ENCODE measurements at places on chromosomes 12 and 14.

GRCh38 chr12:24997496-24997895, 48.6 kb upstream of the BCAT1 start:
- DNase-seq = no peak

GRCh38 chr14:50647282-50647681, 20.8 kb downstream of the SAV1 start:
- no peak for DNase-seq

DNA sequence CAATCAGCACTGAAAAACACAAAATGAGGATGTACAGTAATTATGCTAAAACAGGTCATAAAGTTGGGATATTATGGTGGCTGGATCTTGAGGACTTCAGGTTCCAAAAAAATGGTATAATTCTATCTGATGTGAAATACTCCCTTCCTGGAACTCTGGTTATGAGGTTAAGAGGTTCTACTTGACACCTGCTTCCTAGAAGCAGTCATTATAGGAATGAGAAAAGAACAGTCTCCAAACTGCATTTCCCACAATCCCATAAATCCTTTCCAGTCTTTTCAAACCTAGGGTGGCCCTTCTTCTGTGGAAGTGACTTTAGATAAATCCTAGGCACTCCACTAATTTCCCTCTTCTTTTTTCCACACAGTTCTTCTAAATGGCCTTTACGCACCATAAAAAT, 63.7 kb upstream of the OR10AD1 start:
- DNase-seq = no peak

- DNase-seq = no peak
Measured at GRCh38 chr12:47068539-47068938, 10.9 kb upstream of the PCED1B start.

- DNase-seq = peak; percentile 17
Measured at GRCh38 chr12:69000540-69001243, 67.7 kb upstream of the CPM start.

GRCh38 chr12:122362755-122363154, 59.7 kb downstream of the CLIP1 start:
- DNase-seq = peak; percentile 17

GRCh38 chr12:72957454-72957853, 685.3 kb downstream of the TRHDE start:
- DNase-seq = no peak

- peak; percentile 43 for DNase-seq
Measured at GRCh38 chr12:56020423-56021184, at the start of gene IKZF4. Gene IKZF4 (plus strand): TSS chr12:56021043. CDS start chr12:56021494, 451 bp downstream.

- no peak for DNase-seq
Measured at GRCh38 chr12:7934889-7935492, 996 bp downstream of the SLC2A3 start.

- DNase-seq = no peak
Measured at GRCh38 chr12:1436015-1436414, 158.4 kb downstream of the FBXL14 start.

DNA sequence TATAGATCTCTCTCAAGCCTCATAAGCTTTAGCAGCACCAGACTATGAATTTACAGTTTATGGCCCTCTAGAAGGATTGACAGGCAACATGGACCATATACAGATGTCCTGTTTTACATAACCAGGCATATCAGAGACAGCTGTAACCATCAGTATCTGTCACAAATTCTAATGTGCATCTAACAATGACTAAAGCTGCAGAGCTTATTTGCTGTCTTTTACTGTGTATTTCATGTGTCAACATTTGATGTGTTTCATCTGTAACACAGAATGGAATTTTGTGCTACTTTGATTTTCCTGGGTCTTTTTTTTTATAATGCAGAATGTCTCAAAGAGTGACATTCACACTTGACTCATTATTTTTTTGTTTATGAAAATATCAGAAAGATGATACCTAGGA, 348.3 kb downstream of the SLC16A7 start:
- no peak for DNase-seq

DNA sequence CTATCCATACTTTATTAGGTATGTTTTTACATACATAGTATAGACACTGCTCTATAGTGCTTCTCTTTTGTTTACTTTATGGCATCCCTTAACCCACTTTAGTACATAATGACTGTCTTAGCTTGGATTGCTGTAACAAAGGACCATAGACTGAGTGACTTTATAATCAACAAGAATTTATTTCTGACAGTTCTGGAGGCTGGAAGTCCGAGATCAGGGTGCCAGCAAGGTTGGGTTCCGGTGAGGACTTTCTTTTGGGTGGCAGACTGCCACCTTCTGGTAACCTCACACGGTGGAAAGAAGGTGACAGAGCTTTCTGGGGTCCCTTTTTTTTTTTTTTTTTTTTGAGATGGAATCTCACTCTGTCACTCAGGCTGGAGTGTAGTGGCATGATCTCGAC, 48.6 kb upstream of the PPM1H start:
- no peak for DNase-seq

DNA sequence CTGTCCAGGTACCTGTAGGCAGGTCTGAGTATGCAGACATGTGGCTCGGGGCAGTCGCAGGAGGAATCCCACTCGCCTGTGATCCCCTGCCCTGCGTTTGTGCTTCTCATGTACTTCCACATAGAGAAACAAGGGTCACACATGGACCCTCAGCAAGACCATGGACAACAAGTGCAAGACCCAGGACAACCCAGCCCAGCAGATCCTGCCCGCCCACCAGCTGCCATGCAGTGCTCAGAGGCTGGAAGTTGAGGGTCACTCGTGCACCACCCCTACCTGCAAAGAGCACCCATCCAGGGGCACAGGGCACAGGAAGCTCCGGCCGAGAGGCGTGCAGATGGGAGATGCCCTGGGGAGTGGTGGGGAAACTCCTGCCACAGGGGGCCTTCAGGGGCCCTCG, 67.5 kb upstream of the C14orf180 start:
- no peak for DNase-seq

- no peak for DNase-seq
Measured at GRCh38 chr12:91264178-91264577, 81.6 kb upstream of the DCN start.

DNA sequence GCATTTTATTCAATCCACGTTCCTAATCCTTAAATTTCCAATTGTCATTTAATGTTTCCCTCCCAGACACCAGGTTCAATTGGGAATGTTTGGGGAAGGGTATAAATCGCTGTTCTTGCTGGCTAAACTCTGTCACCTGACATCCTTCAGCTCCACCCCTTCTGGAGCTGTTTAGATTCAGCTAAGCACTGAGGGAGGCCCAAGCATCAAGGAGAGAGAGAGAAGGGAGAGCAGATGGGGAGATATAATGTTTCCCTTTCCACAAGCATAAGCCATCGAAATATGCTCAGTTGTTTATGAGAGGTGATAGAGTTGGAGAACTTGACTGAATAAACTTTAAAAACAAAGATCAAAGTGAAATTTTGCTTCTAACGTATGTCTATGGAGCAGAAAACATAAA, 1.8 kb downstream of the ABCC9 start:
- DNase-seq = no peak

GRCh38 chr12:46450279-46450748, 77.7 kb upstream of the SLC38A2 start:
- no peak for DNase-seq

- DNase-seq = no peak
Measured at GRCh38 chr14:56087671-56088471, 30.3 kb upstream of the PELI2 start.

- no peak for DNase-seq
Measured at GRCh38 chr12:41866878-41867430, 277.7 kb downstream of the GXYLT1 start.

GRCh38 chr12:130686511-130686991, 29.5 kb downstream of the RIMBP2 start:
- no peak for DNase-seq

DNA sequence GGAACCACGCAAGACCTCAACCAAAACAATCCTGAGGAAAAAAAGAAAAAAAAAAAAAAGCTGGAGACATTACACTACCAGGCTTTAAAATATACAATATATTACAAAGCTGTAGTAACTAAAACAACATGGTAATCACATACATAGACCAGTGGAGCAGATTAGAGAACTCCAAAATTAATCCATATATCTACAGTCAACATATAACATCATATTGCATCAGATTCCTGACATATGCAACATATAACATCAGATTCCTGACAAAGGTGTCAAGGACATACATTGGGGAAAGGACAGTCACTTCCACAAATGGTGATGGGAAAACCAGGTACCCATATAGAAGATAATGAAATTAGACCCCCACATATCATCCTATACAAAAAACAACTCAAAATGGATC, 145.8 kb downstream of the BTG1 start:
- no peak for DNase-seq

- DNase-seq = no peak
Measured at GRCh38 chr12:112418273-112418607, 507 bp upstream of the PTPN11 start.

- DNase-seq = peak; percentile 63
Measured at GRCh38 chr14:99531251-99532096, 50.3 kb downstream of the CCNK start.

DNA sequence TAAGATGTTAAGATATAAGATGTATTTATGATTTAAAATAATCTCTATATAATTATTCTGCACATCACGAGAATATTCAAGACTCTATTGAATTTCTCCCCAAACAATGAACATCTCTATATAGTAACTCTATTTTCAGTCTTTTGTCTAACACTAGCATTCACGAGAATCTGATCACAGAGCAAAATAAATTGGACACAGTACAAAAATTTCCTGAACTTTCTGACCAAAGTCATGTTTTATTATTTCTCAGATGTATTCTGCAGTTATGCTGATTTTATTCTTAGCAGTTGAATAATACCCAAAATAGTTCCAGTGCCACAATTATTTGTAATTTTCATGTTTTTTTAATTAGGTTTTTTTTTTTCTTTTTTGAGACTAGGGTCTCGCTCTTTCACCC, 19.6 kb downstream of the EPS8 start:
- DNase-seq = no peak

DNA sequence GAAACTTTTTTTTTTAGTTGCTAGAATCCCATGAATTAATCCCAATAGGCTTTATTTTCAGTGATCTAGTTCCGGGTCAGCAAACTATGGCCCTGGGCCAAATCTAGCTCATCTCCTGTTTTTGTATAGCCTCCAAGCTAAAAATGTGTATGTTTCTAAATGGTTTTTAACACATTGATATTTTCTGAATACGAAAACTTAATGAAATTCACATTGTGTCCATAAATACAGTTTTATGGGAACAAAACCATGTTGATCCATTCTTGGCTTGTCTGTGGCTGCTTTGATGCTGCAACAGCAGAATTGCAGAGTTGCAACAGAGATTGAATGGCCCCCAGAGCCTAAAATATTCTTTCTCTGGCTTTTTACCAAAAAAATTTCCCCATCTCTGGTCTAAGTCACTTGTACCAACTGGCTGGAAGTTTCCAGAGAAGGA, 47.5 kb downstream of the ZNF664 start:
- DNase-seq = no peak

DNA sequence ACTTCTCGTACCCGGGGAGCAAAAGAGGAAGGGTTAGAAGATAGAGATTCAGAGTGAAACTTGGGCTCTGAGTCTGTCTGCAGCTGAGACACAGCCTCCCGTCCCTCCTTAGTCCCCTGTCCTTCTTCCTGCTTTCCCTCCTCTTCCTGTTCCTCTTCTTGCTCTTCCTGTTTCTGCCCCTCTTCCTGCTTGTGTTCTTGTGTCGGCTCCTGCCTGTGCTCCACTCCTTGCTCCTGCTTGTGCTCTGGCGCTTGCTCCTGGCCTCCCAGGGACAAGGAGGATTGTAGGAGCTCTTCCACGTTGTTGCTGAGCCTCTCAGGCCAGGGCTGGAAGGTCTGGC, 3.0 kb downstream of the ACRBP start:
- DNase-seq = no peak

- no peak for DNase-seq
Measured at GRCh38 chr12:132723764-132724140, 13.1 kb downstream of the PGAM5 start.

- DNase-seq = peak; percentile 80
Measured at GRCh38 chr14:24307575-24308341, at the start of gene CIDEB. Gene CIDEB (minus strand): TSS chr14:24307977. CDS start chr14:24307858, 119 bp downstream.

DNA sequence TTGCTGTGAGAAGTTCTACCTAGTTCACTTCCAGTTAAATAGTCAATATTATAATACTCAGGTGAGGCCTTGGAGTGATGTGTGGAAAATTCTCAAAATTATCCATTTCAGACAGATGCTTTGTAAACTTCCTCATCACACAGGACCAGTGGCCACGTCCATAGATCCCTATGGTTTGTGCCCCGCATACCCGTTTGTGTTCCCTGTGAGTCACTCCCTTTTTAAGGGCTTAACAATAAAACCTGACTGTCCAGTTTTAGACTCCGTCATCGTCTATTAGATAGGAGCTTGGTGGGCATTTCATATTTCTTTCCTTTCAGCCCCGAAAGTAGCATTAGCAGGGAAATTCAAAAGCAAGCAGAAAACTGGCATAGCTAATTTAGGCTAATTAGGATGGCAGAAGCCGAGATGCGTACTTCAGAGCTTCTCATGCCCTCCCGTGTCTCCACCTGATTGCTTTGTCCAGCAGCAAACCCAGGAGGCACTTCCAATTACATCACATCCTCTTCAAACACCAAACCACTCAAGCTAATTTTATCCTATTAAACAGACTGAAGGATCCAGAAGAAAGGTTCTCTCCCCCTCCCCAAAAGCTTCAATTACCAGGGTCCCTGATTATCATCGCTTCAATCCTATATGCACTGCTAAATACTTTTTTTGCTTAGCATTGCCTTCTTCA, 186.6 kb upstream of the OTX2 start:
- DNase-seq = no peak

DNA sequence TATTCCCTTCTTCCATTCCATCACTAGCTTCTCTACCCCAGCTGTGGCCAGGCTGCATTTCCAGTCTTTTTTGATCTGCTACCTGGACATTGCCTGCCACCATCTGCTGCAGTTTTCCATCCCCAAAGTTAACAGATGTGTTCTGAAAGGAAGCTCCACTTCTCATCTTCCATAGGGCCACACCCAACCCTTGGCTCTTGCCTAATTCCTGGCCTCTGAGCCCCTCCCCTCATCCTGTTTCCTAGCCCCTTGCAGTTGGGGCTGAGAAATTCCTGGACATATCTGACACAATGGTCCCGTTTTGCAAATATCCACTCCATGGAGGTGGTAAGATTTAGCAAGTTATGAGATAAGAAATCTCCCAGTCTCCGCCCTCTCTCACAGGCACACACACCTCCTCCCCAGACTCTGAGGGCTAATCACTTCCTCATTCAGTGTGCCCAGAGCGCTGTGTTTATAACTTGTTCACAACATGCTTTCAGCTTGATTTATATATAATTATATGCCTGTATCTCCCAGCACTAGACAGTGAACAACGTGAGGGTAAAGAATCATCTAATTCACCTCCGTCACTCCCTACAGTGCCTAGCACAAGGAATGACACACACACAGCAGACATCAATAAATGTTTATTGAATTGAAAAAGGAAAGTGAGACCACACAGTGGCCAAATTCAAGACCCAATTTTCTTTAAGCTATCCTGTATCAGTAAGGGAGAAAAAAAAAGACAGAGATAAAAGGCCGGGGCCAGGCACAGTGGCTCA, 13.4 kb downstream of the SMUG1 start:
- no peak for DNase-seq

Measured in AG08396 (cell line).